Left lung (tissue), 14 donors: ENCODE measurements at places on chromosomes 5 and 9. TPM values are rescaled to one million over a fixed set of nuclear protein-coding genes. Genes with fewer than 3 reads are reported as not detected.

Gene TMC1
- polyA plus RNA-seq = 0.55 TPM

Gene F2RL1
- polyA plus RNA-seq = 8.8 TPM

Gene DOCK2
- 4.5 TPM for polyA plus RNA-seq

Gene CDX1
- 0.60 TPM for polyA plus RNA-seq

Gene SOX30
- 0.27 TPM for polyA plus RNA-seq

Gene NR5A1
- polyA plus RNA-seq = not detected

Gene CCL19
- 0.34 TPM for polyA plus RNA-seq

Gene MTAP
- polyA plus RNA-seq = 44.0 TPM

DNA sequence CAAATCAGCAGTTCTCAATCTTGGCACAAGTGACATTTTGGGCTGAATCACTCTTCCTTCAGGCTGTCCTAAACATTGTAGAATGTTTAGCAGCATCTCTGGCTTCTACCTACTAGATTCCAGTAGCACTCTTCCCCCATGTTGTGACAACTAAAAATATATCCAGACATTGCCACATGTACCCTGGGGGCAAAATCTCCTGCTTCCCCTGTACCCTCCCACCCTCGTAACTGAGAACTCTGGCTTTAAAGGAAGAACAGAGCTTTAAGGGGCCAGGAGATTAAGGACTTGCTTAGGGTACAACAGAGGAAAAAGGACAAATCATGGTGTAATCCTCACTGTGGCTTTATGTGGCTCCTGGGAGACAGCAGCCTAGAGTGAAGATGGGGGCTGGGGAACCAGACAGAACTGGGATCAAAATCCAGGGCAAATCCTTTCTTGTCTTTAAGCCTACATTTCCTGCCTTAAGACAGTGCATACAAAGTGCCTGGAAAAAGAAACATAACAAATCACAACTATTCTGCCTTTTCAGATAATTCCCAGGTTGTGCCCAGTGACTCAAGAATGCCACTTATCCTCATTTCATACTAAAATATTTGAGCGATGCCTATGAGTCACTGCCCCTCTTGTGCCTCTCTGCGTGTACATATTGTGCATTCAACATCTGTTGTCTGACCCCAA, 109.3 kb downstream of the DAPK1 start:
- no peaks in the 10 kb centered on the region for H3K27me3 ChIP-seq
- peak overlapping the region; percentile 74 for H3K27ac ChIP-seq

DNA sequence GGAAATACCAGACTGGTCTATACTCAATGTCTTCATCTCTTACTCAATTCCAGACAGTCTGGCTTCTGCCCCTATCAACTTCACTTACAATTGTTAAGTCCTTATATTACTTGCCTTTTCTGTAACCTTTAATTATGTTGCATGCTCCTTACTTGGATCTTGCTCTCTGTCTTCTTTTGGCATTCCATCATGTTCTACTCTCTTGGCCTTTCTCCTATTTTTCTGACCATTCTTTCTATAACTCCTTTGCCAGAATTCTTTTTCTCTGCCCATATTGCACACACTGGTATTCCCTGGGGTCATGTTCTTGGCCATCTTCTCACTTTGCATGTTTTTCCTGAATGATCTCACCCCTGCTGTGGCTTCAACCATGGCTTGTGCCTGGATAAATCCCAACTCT, 209.8 kb upstream of the ZNF462 start:
- no peaks in the 10 kb centered on the region for H3K27me3 ChIP-seq
- H3K4me1 ChIP-seq = no peaks in the 10 kb centered on the region
- H3K27ac ChIP-seq = no peak overlapping the region

DNA sequence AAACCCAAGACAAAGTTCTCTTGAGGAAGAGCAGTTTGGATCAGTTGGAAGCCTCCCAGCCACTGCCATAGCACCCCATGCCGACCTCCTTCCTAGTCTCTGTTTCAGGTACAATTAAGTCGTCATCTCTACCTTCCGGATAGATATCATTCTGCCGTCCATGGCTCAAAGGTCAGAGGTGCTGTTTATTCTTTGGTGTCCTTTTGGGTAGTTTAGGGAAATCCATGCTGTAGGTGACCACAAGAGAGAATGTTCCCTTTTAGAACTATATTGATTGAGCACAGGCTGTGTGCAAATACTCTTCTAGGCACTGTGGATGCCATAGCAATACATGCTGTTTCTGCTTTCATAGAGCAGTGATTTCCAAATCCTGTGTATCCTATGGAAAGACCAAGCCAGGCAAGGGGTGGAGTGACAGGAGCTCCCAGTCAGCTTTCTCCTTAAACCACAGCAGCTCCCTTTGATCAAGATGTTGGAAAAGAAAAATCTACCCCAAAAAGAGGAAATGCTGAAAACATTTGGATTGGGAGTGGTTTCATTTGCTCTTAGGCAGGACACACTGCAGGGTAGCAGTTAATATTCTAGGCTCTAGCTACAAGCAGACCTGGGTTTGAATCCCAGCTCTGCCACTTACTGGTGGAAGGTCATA, 127.9 kb downstream of the PALM2AKAP2 start:
- H3K27me3 ChIP-seq = no peaks in the 10 kb centered on the region
- no peak for DNase-seq
- H3K4me1 ChIP-seq = peaks cover 11% of the 10 kb centered on the region

DNA sequence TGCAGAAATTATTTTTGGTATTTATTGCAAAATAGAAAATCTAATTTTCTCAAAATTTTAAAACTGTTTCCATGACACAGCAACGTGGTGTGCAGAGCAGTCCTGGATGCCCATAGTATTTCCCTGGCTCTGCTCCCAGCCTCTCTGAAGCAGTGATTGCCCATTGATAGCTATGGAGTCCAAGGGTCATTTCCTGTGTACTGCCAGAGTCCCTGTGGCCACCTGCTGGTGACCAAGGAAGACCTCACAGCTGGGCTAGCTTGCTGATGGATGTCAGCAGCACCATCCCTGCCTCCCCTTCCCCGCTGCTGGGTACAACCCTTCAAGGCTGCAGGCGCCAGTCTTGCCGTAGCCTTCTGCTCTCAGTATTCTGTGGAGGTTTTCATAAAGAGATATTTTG, 184.1 kb downstream of the DIRAS2 start:
- H3K27ac ChIP-seq = no peak overlapping the region
- H3K36me3 ChIP-seq = no peaks in the 10 kb centered on the region
- H3K27me3 ChIP-seq = no peaks in the 10 kb centered on the region
- no peak for DNase-seq

DNA sequence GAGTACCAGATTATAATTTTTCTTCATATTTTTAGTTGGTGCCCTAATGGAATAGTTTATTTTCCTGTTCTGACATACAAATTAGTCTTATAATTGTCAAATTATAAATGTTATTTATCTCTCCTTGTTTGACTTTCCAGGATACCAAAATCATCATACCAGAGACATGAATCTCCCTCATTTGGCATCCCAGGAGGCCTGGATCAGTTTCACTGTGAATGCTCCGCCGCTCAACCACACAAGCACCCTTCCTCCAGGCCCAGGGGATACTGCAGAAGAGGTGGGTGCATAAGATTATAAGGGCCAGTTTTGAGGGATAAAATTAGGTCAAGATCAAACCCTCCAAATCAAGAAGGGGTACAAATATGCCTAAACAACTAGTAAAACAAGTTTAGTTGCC, 1229.3 kb downstream of the CDH12 start:
- no peaks in the 10 kb centered on the region for H3K4me1 ChIP-seq
- H3K27me3 ChIP-seq = no peaks in the 10 kb centered on the region
- no peak for DNase-seq
- H3K4me3 ChIP-seq = no peak overlapping the region
- H3K36me3 ChIP-seq = no peaks in the 10 kb centered on the region
- no peak overlapping the region for H3K27ac ChIP-seq

DNA sequence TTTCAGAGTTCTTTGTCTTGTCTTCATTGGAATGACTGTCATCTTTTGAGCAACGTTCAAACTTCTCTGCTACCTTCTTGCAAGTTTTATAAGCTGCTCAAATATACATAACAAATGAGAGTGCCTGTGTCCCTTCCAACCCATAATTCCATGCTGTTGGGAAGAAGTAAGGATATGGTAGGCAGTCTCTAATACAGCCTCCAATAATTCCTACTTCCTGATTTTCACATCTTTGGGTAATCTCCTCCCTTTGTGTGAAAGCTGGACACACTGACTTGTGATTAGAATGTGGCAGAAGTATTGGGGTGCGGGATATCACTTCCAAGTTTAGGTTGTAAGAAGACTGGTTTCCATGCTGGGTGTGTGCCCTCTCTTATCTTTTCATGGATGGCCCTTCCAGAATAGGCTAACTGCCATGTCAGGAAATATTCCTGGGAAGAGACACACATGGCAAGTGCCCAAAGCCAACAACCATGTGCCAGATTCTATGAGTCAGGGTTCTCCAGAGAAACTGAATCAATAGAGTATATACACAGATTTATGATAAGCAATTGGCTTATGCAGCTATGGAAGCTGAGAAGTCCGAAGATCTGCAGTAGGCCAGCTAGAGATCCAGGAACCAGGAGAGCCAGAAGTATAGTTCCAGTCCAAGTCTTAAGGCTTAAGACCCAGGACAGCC, 531.3 kb downstream of the NTRK2 start:
- H3K36me3 ChIP-seq = no peaks in the 10 kb centered on the region
- no peak for DNase-seq
- no peaks in the 10 kb centered on the region for H3K4me1 ChIP-seq
- no peak overlapping the region for H3K27ac ChIP-seq

GRCh38 chr5:81353189-81353588, 40.7 kb downstream of the ACOT12 start:
- no peaks in the 10 kb centered on the region for H3K27me3 ChIP-seq
- no peak overlapping the region for H3K4me3 ChIP-seq
- no peaks in the 10 kb centered on the region for H3K36me3 ChIP-seq
- no peak overlapping the region for H3K27ac ChIP-seq
- no peak for DNase-seq

DNA sequence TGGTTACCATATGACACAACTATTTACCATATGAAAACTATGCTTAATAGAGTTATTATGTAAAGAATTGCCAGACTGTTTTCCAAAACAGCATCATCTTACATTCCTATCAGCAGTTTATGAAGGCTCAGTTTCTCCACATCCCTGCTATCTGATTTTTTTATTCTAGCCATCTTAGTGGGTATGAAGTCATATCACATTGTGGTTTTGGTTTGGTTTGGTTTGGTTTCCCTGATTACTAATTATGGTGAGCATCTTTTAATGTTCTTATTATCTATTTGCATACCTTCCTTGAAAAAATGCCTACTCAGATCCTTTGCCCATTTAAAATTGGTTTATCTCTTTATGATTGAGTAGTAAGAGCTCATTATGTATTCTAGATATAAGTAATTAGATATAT, 199.4 kb upstream of the NFIL3 start:
- H3K27ac ChIP-seq = no peak overlapping the region
- DNase-seq = no peak
- no peaks in the 10 kb centered on the region for H3K27me3 ChIP-seq
- H3K36me3 ChIP-seq = no peaks in the 10 kb centered on the region

GRCh38 chr5:149172261-149172660, 31.0 kb downstream of the ABLIM3 start:
- H3K4me1 ChIP-seq = peaks cover 4% of the 10 kb centered on the region
- no peak for DNase-seq
- H3K4me3 ChIP-seq = no peak overlapping the region
- H3K36me3 ChIP-seq = no peaks in the 10 kb centered on the region

DNA sequence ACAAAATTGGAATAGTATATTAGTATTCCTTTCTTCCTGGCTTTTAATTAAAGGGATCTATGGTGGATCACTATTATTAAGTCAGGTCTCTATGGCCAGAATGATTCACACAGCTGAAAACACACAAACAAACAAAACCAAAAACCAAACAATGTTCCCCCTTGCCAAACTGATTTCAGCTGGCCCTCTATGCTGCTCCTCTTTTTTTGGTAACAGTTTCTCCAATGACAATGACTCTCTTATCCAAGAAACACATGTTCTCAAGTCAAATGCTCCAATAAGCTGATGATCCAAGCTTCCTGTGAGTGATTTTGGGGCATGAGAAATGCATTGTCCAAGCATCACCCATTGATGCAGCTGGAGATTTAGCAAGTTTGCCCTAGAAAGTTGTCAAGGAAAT, 193.4 kb upstream of the TUT7 start:
- H3K4me1 ChIP-seq = no peaks in the 10 kb centered on the region
- no peak overlapping the region for H3K4me3 ChIP-seq
- no peaks in the 10 kb centered on the region for H3K27me3 ChIP-seq
- no peak for DNase-seq

DNA sequence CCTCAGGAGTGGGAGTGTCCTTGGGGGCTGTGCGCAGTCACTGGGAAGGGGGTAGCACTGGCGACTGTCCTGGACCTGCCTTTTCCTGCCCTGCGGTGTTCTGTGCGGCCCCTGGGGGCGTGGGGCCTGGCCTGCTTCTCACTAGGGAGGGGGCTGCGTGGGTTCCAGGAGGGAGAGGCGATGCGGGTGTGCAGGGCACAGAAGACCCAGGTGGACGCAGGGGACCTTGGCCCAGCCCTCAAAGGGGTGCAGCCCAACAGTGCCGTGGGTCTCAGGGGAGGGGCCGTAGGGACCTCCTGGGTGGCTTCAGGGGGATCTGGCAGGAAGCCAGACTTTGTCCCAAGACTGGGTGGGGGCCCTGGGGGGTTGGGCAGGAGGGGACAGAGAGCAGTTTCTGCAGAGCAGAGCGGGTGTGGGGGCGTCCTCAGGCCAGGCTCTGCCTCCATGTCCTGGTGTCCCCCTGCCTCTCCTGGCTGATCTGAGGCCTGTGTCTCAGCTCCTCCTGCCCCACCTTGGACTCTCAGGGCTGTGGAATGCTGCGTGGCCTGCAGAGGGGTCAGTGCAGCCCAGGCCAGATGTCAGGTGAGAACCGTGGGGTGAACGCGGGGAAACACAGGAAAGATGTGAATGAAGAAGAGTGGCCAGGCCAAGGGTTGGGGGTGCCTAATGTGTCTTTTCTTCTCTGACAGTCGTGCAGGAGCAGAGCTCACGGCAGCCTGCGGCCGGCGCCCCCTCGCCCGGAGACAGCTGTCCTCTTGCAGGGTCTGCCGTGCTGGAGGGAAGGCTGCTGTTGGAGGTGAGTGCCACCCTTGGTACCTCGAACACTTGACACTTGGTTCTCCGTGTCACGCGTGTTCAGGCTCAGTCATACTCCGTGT, 54.6 kb downstream of the AHRR start:
- H3K27me3 ChIP-seq = peaks cover 27% of the 10 kb centered on the region
- DNase-seq = no peak

DNA sequence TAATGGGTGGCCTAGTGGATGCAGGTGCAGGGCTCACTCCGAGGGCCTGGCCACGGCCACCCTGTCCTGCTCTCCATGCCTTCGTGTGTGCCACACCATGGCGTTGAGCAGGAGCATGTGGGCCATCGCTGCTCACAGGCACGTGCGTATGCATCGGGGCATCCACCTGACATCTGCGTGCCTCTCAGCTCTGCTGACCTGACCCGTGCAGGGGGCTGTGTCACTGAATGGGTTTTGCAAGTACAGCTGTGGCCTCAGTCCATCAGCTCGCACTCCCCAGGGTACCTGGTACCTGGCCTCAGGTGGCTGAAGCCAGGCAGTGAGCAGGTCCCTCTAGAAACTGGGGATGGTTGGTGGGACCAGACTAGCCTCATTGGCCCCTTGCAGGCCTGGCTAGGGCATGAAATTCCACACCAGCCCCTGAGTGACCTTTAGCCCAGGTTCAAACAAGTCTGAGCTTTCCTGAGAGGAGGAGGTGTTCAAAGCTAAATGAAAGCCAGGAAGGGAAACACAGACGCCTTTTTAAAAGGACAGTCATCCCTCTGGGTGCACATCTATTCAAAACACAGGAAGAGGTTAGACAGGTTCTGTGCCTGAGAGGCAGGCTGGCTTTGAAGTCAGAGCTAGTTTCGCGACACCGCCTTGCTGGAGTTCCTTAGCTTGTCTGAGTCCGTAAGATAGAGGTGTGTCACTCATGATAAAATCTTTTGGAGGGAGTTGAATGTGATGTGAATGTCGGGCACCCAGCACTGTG, 74.0 kb downstream of the MACROH2A1 start:
- no peaks in the 10 kb centered on the region for H3K4me1 ChIP-seq
- no peaks in the 10 kb centered on the region for H3K27me3 ChIP-seq
- H3K27ac ChIP-seq = no peak overlapping the region
- no peak for DNase-seq
